ENCODE measurements at places on chromosomes 11 and 22.

DNA sequence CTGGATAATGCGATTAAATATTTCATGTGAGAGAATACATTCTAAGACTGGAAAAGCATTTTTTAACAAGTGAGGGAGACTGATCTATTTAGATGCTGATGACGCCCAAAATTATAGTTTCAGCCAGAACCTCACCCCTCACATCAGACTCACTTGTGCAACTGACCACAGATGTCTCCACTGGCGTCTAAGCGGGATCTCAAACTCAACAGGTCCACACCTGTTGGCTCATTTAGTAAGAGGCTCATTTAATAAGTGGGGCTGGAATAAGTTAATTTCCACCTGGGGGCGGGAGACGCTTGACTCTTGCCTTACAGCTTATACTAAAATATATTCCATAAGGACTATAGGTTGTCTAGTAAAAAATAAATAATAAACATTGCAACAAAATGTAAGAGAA is 47.5 kb downstream of the MORC2 start:
- peak; percentile 7 for DNase-seq

GRCh38 chr22:33921525-33922348 is 1.5 kb upstream of the LARGE1 start:
- peak; percentile 47 for DNase-seq

- DNase-seq = no peak
Observed at GRCh38 chr11:80188076-80188627, 747.3 kb upstream of the TENM4 start.

- DNase-seq = no peak
Observed at GRCh38 chr22:48366056-48366455, 1461.6 kb downstream of the BRD1 start.

GRCh38 chr22:24418786-24419474 is 8.5 kb upstream of the ADORA2A start:
- no peak for DNase-seq

DNA sequence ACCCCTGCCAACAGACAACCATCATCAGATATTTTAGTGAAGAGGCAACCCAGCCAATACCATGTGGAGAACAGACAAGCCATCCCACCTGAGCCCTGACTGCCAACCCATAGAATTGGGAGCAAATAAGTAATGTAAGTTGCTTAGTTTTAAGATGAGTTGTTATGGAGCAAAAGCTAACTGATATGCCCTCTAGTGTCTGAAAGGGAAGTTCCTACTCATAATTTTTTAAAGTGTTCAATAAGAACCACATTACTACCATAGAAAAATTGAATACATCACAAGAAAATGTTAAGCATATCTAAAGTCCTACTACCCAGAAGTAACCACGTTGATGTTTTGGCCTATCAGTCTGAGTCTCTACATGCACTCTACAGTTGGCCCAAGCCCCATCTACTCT is 50.8 kb upstream of the SLC36A4 start:
- DNase-seq = peak; percentile 18

GRCh38 chr11:74384641-74385040 is 13.6 kb downstream of the PGM2L1 start:
- DNase-seq = no peak

- no peak for DNase-seq
Observed at GRCh38 chr22:40387746-40388145, 17.4 kb downstream of the SGSM3 start.

DNA sequence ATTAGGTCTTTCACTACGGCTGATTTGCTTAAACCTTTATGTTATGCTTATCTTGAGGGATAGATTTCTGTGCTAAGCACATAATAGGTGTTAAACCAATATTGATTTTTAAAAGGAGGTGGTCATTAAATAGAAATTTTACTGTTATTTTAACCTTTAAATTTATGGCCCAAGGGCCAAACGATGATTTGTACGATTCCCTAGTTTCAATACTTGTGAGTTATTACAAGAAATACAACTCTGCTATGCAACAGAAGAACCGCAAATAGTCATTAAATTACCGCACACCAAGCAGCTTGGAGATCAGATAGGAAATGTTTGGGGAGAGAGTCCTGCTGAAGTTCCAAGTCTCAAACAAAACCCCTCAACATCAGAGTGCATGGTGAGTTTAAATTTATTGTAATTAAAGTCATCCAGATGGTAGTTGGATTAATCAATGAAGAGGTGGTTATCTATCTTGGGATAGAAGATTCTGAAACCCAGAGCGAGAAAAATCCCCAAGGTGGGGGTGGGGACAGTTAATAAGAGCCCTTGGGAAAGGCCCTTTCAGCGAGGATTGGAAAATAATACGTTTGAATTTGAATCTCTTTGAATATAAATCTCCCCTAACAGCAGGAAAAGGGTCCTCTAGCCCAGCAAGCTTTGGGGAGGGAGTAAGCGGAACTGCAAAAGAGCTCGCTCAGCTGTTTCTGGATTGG is 805 bp upstream of the QSER1 start:
- DNase-seq = peak; percentile 31

GRCh38 chr11:93849751-93850593 is 446 bp downstream of the VSTM5 start:
- peak; percentile 33 for DNase-seq

DNA sequence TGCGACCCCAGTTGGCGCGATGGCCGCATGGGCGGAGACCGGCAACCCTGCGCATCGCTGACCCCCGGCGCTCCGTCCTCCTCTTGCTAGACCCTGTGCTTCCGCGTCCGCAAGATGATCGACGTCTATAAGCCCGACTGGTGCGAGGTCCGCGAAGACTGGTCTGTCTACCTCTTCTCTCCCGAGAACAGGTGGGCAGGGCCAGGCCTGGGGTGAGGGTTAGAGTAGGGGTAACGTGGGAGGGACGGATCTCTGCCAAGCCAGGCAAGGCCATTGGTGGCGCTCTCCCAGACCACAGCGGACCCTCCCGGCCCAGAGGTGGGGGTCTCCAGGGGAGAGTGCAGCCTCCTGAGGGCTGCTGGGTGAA is 92.1 kb downstream of the CACNA1I start:
- DNase-seq = no peak

- peak; percentile 79 for DNase-seq
Observed at GRCh38 chr11:76787911-76788596, 4.9 kb downstream of the TSKU start.

- no peak for DNase-seq
Observed at GRCh38 chr11:65400307-65401072, 14.1 kb downstream of the FRMD8 start.

DNA sequence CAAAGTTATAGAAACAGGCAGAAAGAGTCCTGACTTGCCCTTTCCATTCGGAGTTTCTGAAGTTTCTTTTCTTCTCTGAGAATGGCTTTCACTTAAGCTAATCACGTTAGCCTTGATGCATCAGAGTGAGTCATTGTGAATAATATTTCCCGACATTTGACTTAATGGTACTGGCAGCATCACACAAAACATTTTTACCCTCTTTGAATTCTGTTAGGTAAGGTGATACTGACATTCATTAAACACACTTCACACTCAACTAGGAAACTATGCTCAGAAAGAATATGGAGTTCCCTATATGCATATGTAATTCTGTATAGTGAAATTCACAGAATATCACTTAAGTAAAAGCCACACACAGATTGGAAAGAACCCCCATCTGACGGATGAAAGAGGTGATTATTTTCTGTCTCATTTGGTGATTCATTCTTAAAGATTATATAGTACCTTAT is 120.8 kb upstream of the ARHGAP20 start:
- DNase-seq = peak; percentile 88

DNA sequence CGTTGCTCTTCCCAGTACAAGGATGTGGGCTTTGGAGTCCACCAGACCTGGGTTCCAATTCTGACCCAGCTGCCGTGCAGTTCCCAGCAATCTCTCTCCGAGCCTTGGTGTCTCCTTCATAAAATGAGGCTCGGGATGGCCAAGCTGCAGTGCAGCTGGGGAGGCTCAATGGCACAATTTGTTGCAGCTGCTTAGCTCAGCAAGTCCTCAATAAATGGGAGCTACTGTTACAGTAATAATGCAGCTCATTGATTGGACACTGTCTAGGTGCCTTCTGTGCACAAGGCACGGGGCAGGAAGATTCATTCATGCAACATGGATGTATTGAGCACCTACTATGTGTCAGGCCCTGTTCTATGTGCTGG is 37.1 kb downstream of the SHISAL1 start:
- DNase-seq = no peak

- DNase-seq = peak; percentile 94
Observed at GRCh38 chr22:50305923-50306566, 1.4 kb downstream of the PLXNB2 start.

GRCh38 chr11:108703916-108704315 is 39.0 kb downstream of the DDX10 start:
- no peak for DNase-seq

- DNase-seq = no peak
Observed at GRCh38 chr11:68122936-68123539, 1.9 kb upstream of the CHKA start.

DNA sequence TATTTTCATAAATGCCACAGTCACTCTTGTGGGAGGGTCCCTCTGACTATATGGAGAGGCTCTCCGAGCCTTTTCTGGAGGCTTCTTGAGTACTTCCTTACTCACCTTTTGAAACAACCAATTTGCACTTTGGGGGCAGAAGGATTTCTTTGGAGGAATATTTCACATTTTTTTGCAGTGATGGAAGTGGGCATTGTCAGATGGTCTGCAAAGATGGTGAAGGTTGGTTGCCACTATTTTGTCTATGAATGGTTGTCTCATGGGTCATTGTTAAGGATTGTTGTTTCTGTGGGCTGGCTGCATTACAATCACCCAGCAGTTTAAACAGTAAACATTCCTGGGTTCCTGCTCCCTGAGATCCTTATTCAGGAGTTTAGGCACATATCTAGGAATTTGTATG is 388.2 kb downstream of the TMEM135 start:
- no peak for DNase-seq

GRCh38 chr11:43547430-43547831 is 133.1 kb upstream of the HSD17B12 start:
- DNase-seq = peak; percentile 3

GRCh38 chr11:8106679-8107078 is 25.7 kb downstream of the TUB start:
- DNase-seq = no peak

DNA sequence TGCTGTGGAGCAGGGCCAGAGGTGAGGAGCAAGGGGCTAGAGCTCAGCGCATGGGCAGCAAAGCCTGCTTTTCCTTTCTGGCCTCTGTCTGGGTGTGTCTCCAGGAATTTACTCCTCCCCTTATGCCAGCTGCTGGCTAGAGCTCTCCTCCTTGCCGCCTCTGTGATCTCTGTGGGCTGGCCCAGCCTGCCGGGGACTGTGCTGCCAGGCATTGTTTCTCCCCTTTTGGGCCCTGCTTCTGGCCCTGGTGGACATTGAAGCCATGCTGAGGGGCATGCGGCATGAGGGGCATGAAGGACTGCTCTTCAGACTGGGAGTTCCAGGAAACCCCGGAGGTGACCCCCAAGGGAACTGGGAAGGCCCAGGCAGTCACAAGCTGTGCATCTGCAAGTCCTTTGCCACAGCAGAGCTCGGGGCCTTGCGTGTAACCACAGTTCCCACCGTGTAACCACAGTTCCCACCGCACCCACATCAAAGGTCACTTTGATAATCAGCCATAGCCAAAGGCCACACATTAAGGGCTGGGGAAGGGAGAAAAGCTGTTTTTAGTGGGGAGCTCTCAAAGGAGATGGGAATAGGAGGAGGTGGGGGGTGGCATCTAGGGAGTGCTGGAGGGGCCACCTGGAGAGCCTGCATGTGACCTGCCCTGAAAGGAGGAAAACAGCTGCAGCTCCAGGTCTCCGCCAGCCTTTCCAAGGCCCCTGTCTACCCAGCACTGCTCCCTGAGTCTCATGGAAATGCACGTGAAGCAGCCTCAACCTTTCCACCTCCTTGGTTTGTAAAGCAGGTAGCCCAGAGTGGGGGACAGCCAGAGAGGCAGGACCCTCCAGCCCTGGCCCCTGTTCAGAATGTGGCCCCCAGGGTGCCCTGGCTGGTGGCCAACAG is 62.3 kb downstream of the PPFIBP2 start:
- no peak for DNase-seq

GRCh38 chr11:93604008-93604660 is 57.3 kb upstream of the CEP295 start:
- no peak for DNase-seq

DNA sequence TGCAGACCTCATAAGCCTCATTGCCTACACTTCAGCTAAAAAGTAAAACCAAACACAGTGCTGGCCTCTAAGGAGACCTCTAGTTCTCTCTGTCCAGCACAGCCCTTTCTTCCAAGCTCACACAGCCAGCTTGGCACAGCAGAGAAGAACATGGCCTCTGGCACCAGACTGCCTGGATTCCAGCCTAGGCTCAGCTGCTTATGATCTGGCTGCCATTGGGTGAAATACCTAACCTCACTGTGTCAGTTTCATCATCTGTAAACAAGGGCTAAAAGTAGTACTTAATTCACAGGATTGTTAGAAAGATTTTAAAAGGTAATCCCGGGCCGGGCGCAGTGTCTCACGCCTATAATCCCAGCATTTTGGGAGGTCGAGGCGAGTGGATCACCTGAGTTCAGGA is 9.9 kb upstream of the ACER3 start:
- no peak for DNase-seq

- DNase-seq = peak; percentile 97
Observed at GRCh38 chr11:65506772-65507505, 8.1 kb downstream of the MALAT1 start.

GRCh38 chr22:25153961-25154666 is 45.5 kb upstream of the CRYBB3 start:
- DNase-seq = peak; percentile 26

DNA sequence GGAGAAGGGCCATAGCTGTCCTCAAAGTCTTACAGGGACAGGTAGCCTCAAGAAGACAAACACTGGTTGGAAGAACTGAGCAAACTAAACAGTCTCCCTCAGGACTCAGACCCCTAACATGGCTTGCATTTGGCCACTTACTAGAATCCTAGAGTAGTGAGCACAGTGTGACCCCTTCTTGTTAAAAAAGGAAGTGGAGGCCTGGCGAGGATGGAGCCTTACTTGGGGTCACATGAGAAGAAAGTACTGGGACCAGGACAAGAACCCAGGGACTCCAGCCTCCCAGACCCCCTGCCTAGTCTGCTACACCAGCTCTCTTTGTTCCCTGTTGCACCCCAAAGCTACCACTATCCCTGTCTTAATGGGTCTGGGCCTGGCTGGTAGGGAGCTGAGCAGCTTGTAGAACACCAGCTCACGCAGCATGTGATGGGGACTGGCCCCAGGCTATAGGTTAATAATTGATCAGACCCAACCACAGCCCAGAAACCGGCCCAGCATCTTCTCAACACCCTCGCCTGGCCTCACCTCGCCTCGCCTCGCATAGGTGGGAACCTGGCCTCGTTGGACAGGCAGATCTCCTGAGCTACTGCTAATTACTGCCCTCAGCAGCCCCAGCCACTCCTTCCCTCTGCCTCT is 17.6 kb downstream of the DGAT2 start:
- DNase-seq = no peak

- DNase-seq = peak; percentile 49
Observed at GRCh38 chr11:69317401-69318092, 23.6 kb downstream of the MYEOV start.

DNA sequence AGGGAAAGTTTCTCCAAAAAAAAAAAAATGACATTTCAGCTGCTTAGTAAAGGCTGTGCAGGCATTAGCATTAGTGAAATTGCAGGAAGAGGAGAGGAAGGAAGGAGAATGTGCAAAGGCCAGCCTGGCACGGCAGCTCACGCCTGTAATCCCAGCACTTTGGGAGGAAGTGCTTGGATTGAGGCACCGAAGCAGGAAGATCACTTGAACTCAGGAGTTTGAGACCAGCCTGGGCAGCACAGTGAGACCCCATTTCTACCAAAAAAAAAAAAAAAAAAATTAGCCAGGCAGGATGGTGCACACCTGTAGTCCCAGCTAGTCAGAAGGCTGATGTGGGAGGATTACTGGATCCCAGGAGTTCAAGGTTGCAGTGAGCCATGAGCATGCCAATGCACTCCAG is 7.8 kb downstream of the TRIOBP start:
- no peak for DNase-seq

- peak; percentile 28 for DNase-seq
Observed at GRCh38 chr11:120128392-120129119, 9.4 kb downstream of the TRIM29 start.

All from fibroblast of mammary gland (primary cell).